ENCODE measurements at places on chromosomes 2 and 18. TPM values are rescaled to one million over a fixed set of nuclear protein-coding genes. Genes with fewer than 3 reads are reported as not detected.

Gene SOX11
- total RNA-seq = not detected

Gene UGT1A8
- total RNA-seq = not detected

Gene RALB
- total RNA-seq = 39.6 TPM

GRCh38 chr2:238108423-238109183, 8.5 kb downstream of the ESPNL start:
- H3K4me3 ChIP-seq = no peak overlapping the region
- H3K36me3 ChIP-seq = no peaks in the 10 kb centered on the region
- no peaks in the 10 kb centered on the region for H3K4me1 ChIP-seq

GRCh38 chr2:28617502-28618184, 121.8 kb downstream of the PLB1 start:
- no peaks in the 10 kb centered on the region for H3K36me3 ChIP-seq
- H3K4me3 ChIP-seq = no peak overlapping the region
- no peak for DNase-seq

- H3K4me1 ChIP-seq = no peaks in the 10 kb centered on the region
- no peak for DNase-seq
- no peak overlapping the region for H3K27ac ChIP-seq
- no peak overlapping the region for H3K4me3 ChIP-seq
- H3K36me3 ChIP-seq = no peaks in the 10 kb centered on the region
- no peaks in the 10 kb centered on the region for H3K27me3 ChIP-seq
Observed at GRCh38 chr2:46381871-46382270, 84.7 kb downstream of the EPAS1 start.

Gene ATL2
- total RNA-seq = 62.4 TPM

GRCh38 chr2:25614711-25615110, 58.7 kb downstream of the DTNB start:
- H3K27ac ChIP-seq = no peak overlapping the region
- no peaks in the 10 kb centered on the region for H3K27me3 ChIP-seq
- H3K4me1 ChIP-seq = no peaks in the 10 kb centered on the region
- H3K4me3 ChIP-seq = no peak overlapping the region

- H3K36me3 ChIP-seq = no peaks in the 10 kb centered on the region
- no peak overlapping the region for H3K4me3 ChIP-seq
- no peaks in the 10 kb centered on the region for H3K27me3 ChIP-seq
- no peaks in the 10 kb centered on the region for H3K4me1 ChIP-seq
- no peak overlapping the region for H3K27ac ChIP-seq
- no peak for DNase-seq
Observed at GRCh38 chr2:19299032-19299431, 59.4 kb downstream of the OSR1 start.

GRCh38 chr2:37997629-37998028, 72.5 kb downstream of the RMDN2 start:
- H3K27ac ChIP-seq = no peak overlapping the region
- H3K4me3 ChIP-seq = no peak overlapping the region
- H3K27me3 ChIP-seq = no peaks in the 10 kb centered on the region
- H3K36me3 ChIP-seq = no peaks in the 10 kb centered on the region
- DNase-seq = no peak

All from CD8-positive, alpha-beta memory T cell (primary cell).